Stimulated activated CD8-positive, alpha-beta memory T cell treated with anti-CD3 and anti-CD28 coated beads, Interleukin-4, amount 100 ng/mL, for 4 hours (primary cell): ENCODE measurements at places on chromosomes 7 and 10.
A peak's percentile ranks its signal among the peaks of the same experiment; 100 is the strongest.

- DNase-seq: no peak
Measured at GRCh38 chr10:131625041-131625440, 275.8 kb upstream of the PPP2R2D start.

DNA sequence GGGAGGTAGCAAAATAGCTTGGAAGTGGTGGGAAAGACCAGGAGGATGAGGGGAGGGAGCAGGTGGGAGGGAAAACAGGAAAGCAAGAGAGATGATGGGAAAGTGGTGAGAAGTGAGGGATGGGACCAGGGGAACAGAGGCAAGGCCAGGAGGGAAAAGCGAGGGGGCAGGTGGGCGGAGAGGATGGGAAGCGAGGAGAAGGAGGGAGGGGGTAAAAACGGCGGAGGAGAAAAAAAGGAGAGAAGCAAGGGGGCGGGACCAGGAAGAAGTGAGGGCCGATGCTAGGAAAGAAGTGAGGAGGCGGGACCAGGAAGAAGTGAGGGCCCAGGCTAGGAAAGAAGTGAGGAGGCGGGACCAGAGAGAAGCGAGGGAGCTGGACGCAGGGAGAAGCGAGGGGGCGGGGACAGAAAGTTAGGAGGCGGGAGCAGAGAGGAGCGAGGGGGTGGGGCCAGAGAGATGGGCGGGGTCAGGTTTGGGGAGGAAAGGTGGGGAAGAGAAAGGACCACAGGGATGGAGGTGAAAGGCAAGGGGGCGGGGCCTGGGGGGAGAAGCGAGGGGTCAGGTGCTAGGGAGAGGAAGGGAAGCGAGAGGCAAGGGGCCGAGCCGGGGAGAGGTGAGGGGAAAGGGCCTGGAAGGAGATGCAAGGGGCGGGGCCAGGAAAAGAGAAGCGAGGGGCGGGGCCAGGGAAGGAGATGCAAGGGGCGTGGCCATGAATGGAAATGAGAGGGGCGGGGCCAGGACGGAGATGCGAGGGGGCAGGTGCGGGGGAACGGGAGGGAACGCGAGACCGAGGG lies 984 bp downstream of the SMURF1 start:
- peak; percentile 72 for DNase-seq

DNA sequence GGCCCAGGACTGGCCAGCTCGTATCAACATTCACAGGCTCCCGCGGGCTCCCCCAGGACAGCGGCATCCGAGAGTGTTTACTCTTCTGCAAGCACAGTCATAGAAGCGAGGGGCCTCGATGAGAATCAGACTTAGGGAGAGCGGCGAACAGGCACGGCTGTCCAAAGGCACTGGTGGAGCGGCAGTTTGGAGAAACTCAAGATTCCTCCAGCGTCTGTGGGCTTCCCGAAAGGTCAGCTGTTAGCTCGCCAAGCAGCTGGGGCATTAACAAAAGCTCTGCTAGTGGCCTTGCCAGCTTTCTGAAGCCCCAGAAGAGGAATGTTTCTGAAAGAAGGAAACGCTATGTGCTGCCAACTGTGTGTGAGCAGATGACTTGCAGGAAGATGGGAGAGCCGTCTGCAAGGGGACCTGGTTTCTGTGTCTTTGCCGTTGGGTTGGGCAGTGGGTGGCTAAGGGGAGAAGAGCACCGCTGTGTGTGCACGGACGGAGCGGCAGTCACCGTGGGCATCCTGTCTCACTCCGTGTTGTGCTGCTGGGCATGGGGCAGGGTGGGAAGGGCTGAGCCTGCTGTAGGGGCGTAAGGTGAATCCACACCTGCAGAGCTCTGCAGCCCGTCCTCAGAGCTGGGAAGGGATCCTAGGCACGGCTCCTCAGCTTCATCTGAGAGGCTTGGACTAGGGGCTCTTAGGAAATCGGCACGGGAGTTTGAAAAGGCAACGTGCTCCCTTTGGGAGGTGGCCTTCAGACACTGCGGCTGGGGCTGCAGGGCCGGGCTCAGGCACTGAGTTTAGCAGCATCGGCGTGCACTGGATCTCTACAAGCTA lies 42.1 kb downstream of the AMZ1 start:
- DNase-seq: no peak

DNA sequence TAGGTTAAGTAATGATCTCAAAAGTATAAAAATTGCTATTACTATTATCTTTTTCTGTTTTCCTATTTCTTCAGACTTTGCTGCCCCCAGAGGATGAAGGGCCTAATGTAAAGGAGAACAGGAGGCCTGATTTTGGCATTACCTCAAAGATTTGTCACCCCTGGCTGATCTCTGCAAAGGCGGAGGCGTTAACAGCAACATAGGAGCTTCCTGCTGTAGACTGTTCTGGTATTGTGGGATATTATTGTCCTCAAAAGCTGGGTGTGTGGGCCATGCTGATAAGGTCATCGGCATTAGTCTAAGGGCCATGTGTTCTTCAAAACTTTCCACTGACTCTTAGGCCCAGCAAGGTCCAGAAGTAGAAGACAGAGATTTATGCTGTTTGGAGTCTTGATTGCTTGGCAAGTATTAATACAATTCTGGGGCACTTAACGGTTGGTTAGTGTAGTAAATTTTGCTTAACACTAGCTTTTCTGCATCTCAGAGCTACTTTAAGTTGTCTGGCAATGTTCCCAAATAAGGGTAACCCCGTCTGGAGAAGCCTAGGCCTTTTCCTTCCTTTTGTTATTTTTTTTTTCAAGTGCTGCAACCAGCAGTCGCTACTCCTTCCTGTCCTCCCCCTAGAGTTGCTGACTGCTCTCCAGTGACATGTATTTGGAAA lies 14.0 kb upstream of the ENTPD1 start:
- DNase-seq: no peak

DNA sequence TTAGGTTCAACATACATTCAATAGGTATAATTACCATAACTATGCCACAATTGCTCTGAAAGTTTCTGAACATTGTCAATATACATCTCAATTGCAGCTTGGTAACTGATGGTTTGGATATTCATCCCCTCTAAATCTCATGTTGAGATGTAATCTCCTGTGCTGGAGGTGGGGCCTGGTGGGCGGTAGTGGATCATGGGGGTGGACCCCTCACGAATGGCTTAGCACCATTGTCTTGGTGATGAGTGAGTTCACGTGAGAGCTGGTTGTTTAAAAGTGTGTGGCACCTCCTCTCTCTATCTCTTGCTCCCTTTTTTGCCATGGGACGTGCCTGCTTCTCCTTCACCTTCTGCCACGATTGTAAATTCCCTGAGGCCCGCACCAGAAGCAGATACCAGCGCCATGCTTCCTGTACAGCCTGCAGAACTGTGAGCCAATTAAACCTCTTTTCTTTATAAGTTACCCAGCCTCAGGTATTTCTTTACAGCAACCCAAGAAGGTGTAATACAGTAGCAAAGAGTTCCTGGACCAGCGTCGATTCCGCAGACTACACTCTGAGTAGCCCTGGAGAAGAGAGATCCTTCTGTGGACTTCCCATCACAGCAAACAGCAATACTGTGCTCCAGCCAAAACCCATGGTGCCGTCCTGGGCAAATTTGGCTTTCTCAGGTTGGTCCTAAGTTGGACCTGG lies 83.8 kb upstream of the GRB10 start:
- no peak for DNase-seq

DNA sequence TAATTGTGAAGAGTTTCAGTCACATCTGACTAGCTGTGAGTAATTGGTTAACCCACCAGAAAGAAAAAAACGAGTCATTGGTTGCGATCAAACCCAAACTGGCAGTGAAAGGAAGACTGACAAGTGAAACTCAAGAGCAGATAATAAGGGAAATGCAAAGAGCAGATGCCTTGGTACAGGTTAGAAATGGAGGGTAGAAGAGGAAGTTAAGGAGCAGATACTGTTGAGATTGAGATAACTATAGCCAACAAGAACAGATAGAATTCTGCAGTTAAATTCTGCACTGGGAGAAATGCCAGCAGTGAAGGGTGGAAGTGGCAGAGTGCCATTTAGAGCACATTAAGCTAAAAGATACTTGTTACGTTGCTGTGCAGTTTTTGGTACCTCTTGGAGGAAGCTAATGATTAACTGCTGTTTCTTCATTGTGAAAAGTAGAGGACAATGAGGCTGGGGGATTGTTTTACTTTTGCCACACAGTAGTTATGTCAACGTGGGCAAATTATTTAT lies 65.8 kb downstream of the CDK13 start:
- DNase-seq: no peak

DNA sequence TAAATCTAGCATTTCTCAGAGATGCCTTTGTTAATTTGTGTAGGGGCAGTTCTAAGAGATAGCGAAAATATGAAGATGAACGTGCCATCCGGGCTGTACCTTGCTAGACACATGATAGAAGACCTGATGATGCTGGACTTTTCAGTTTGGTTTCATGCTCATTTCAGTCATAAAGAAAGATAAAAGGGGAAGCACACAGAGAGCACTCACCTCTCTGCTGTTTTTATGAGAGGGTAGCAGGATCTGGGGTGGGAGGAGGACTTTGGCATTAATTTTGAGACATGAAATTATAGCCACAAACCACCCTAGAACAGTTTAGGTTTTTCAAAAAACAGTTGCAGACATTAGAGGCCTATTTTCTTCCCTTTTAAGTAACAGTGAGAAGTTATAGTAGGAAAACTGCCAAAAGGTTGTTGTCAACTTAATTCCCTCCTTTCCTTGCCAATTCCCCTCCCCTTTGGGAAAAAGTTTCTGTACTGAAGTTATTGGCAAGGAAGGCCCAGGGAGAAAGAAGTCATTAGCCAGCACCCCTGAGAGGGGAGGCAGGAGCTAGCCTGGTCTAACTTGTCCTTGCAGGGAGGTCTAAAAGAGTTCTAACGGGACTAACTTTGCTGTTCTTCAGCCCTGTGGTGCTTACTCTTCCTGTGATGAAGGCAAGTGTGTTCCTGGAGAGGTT lies 2.6 kb downstream of the ST7 start:
- no peak for DNase-seq

GRCh38 chr7:2670720-2671391 lies 17.1 kb upstream of the AMZ1 start:
- peak; percentile 40 for DNase-seq

GRCh38 chr10:23448802-23449570 lies 10.1 kb downstream of the OTUD1 start:
- no peak for DNase-seq

DNA sequence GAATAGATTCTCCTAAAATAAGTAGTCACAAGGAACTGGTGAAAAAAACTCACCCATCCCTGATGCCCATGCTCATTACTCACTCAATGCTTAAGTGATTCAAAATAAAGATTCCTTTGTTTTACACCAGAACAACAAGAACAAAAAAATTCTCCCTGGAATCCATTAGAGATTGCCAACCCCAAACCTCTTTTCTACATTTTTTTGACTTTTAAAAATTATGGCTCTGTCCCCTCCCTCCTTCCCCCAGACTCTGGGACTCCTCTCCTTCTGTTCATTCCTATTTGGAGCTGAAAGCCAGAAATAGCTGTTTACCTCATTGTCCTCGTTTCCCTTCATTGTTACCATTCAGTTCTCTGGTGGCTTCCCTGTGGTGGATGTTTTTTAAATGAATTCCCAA lies 63.2 kb upstream of the FHIP2A start:
- DNase-seq: no peak

GRCh38 chr7:54166419-54166818 lies 375.8 kb upstream of the VSTM2A start:
- no peak for DNase-seq

- no peak for DNase-seq
Measured at GRCh38 chr10:33237736-33238624, 96.5 kb downstream of the NRP1 start.

DNA sequence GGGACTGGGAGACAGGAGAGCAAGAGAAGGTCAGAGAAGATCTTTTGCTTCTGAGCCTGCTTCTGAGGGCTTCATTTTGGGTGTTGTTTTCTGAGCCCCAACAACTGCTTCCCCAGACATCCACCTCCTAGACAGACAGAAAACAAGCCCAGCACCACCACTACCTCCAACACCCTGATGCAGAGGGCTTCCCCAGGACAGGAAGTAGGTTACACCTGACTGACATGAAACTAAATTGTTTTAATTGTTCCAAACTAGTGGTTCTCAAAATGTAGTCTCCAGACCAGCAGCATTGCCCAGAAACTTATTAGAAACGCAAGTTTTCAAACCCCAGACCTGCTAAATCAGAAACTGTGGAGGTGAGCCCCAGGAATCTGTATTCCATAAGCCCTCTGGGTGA lies 163.6 kb upstream of the KMT2E start:
- DNase-seq: no peak

- DNase-seq: no peak
Measured at GRCh38 chr7:26307226-26307625, 15.6 kb downstream of the SNX10 start.

DNA sequence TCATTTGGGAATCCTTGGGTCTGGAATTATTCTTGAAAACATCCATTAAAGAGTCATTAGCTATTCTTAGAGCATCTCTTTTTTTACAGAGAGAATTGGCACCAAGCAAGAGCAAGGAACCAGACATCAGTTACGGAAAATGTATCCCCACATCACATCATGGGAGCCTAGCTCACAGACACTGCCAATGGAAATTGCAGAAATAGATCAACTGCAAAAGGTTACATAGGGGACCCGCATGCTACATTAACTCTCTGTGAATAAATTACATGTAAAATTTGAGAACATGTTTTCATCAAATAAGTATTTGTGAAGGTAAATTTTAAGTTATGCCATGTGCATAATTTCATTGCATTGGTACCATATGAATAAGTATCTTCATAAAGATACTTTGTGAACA lies 224.8 kb downstream of the ZNF248 start:
- no peak for DNase-seq

- no peak for DNase-seq
Measured at GRCh38 chr7:42344198-42344755, 107.3 kb upstream of the GLI3 start.

DNA sequence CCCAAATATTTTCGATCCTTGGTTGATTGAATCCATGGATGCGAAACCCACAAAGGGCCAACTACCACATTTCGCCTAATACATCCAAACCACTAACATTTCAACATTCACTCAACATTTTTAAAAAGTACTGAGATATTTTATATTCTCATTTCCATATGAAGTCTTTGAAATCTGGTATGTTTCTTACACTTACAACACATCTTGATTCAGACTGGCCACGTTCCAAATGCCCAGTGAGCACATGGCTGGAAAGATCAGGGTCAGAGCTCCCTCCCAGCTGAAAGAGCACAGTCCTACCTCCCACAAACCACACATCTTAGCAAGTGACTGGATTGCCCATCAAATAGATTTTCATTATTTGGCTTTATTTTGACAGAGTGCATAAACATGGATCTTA lies 18.9 kb downstream of the NCAPG2 start:
- DNase-seq: no peak

DNA sequence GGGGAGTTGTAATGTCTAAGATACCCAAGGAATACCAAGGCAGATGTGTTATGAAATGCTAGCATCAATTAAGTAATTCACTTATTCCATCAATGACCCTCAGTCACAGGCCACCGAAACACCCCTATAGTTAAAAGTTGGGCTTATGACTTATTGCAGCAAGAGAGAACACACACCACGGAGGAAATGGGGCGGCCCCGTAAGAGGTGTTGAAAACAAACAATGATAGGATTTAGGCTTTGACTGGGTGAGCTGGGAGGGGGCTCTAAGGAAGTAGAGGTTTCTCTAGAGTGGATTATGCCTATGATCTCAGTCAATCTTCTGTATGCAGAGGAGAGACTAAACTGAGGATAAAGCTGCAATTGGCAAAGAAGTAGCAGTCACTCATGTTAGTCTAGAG lies 45.4 kb upstream of the PRKCQ start:
- DNase-seq: no peak
